ENCODE measurements at places on chromosomes 1 and 21.

DNA sequence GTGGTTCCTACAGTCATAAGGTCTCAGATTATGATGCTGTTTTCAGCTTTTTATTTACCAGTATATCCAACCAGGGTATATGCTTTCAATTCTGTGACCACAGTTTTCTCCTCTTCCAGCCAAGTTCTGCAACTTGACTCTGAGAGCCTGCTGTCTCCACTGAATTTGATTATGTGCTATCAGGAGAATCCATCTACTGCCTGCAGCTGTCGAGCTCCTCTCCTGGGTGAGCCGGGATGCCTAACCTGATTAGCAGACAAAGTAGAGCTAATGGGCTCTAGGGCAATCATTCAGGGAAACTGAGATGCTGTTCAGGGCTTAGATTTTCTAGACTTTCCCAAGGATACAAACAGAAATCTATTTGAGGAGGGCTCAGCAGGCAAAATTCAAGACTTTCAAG, 271.5 kb upstream of the BEND5 start:
- no peak for DNase-seq

- DNase-seq = no peak
Observed at GRCh38 chr1:22865736-22866135, 106.9 kb downstream of the LACTBL1 start.

GRCh38 chr1:22289307-22289995, 146.6 kb upstream of the WNT4 start:
- no peak for DNase-seq

GRCh38 chr21:36643374-36644250, 55.3 kb upstream of the SIM2 start:
- DNase-seq = no peak

DNA sequence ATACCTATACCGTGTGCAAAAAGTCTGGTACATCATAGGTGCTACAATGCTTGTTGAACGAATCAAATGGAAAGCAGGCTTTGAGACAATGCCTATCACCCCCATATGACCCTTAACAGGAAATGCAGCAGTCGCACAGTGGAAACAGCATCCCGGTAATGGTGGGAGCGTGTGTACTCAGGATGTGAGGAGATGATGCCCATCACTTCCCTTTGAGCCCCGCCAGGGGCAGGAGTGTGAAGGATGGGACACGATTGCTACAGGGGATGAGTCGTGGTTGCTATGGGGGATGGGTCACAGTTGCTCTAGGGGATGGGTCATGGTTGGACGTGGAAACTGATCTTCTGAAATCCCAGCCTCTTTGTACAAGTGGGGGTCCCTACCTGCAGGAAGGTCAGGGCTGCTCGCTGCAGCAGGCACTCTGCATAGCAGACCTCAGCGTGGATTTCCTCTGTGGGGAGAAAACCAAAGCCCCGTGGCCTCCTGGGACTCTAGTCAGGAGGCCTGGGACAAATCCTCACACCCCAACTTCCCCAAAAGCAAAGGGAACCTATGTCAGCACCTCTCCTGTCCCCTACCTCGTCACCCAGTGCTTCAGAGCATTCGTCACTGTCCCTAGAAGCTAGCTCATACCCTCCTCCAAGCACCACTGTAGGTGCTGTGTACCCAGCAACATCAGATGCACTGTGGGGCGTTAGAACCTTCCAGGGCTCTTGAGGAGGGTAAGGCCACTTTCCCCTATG, 19.3 kb downstream of the TTC39A start:
- DNase-seq = no peak

DNA sequence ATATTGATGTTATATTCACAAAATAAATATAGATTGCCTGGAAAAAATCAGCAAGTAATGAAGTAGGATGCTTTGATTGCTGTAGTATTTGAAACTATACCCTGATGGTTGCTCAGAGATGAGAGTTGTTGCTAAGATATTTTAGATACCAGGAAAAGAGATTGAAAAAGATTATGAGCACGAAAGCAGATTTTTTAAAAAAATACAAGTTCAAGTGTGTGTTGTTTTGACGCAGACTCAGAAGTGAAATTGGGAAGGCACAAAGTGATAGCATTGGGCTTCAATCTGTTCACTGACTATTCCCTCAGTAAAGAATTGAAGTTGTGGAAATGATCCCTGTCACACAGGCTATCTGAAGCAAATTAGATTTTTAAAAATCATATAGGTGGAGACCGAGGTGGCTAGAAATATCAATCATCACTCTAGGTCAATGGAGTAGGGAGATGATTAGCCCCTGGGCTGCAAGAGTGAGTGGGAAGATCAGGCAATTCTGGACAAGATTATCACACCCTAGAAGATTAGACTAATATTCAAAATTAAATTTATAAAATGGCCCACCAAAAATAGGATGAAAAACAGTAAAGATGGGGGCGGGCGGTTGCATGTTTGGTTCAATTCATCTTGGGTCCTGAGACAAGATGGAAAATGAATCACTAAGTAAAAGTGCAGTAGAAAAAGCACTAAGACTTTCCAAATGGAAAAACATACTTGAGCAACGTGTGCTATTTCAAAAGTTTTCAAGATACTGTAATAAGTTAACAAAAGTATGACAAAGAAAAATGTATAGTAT, 41.5 kb upstream of the LRRC8D start:
- DNase-seq = no peak

- no peak for DNase-seq
Observed at GRCh38 chr1:99084562-99084961, 79.9 kb upstream of the PLPPR5 start.

GRCh38 chr1:71593523-71593922, 512.7 kb upstream of the ZRANB2 start:
- no peak for DNase-seq

DNA sequence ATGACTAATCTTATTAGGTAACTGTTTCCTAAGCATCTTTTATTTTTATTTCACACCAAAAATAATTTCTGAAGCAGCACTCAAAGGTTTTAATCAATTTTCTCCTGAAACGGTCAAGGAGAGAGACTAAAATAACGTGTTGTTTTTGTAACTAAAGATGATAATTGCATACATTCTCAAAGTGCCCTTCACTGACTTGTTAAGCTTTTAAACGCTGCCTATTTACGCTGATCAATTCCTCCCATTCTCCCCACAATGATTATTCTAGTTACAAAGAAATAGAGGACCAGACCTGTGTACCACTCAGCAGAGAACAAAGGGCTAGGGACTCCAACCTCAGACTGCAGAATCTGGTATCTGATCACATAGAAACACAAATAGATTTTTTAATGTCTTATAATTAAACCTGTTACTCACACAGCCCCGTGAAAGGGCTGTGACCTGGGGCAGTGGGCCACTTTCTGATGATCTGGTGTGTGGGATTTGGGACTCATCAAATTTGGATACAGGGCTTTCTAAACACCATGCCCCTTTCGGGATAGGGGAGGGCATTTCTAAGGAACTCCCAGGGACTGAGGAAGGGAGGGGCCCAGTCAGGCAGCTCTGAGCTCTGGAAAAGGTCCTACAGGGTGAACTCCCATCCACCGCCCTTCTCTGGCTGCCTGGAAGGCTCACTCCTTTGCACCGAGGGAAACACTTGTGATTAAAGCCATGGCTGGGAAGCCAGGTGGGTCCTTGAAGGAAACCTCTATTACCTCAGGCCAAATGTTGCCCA, 65.2 kb downstream of the BCAR3 start:
- DNase-seq = no peak

DNA sequence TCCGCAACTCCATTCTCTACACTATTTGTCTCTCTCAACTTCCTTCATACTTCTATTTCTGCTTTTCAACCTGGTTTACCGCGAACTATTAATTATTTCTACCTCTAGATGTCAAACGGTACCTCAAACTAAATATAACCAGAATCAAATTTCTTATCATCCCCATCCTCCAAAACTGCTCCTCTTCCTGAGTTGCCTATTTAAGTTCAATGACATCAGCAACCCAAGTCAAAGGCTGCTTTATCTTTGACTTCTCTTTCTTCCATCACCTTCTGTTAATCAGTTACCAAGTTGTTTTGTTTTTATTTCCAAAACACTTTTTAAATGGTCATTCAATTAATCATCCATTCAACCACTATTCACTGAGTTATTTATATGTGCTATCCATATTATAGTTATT, 171.9 kb downstream of the COL24A1 start:
- no peak for DNase-seq

- no peak for DNase-seq
Observed at GRCh38 chr1:67918067-67918466, 84.8 kb upstream of the GNG12 start.

GRCh38 chr21:45523411-45524101, 18.7 kb downstream of the SLC19A1 start:
- no peak for DNase-seq

GRCh38 chr1:171083222-171083621, 7.5 kb upstream of the FMO3 start:
- DNase-seq = no peak

GRCh38 chr1:204882479-204882878, 11.8 kb downstream of the NFASC start:
- no peak for DNase-seq

DNA sequence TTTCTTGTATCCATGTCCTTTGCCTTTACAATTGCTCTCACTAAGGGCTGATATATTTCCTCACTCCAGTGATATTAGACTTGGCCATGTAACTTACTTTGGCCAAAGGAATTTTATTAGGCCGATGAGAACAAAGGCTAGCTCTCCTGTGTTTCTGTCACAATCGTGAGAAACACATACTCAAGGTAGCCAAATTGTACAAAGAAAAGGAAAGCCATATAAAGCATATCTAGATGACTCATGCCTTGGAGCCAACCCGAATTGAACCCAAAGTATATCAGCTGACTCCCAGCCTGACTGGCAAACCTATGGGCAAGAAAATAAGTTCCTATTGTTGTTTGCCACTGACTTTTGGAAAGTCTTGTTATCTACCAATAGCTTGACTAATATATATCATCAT, 371.7 kb upstream of the LRRC7 start:
- no peak for DNase-seq

DNA sequence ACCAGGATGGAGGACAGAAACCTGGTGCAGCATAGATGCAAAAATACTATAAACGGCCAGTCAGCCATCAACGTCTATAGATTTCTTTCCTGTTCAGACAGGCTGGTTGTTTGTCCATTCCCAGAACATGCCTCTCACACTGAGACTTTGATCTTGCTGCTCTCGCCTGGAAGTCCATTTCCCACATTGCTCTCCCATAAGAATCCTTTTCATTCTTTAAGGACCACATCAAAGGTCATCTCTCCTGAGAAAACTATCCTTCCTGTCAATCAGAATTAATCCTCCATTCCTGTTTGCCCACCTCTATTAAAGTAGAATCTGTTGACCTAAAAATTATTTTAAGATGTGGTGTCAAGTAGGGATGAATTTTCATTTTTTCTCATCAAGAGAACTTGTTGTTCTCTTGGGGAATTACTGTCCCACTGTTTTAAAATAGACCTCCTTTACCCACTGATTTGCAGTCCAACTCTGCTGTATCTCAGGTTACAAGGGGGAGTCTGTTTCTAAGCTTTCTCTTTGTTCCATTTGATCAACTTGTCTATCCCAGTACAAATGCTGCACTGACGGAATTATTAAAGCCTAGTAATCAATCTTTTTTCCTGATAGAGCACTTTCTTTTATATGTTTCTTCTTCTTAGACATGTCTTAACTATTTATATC, 172.7 kb downstream of the PATJ start:
- no peak for DNase-seq

DNA sequence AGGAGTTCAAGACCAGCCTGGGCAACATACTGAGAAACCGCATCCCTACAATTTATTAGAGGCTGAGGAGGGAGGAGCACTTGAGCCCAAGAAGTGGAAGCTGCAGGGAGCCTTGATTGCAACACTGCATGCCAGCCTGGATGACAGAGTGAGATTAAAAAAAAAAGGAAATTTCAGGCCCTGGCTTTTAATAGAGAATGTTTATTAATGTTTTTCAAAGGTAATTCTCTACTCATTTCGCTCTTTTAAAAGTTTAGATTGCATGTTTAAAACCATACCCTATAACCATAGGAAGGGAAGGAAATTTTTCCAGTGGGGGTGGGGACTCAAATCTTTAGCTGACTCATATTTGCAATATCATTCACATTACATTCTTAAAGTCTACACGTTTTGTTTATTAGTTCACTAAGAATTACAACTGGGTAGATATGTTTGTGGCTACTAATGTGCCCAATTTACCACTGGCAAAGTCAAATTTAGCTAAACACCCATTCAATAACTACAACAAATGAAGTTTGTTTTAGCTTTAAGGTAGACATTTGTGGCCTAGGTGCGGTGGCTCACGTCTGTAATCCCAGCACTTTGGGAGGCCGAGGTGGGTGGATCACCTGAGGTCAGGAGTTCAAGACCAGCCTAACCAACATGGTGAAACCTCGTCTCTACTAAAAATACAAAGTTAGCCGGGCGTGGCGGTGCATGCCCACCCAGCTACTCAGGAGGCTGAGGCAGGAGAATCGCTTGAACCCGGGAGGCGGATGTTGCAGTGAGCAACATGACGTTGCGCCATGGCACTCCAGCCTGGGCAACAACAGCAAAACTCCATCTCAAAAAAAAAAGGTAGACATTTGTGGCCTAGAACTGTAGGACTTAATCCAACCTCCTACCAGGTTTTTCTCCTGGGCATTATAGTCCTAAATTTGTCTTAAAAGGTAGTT, 5.0 kb downstream of the KDM5B start:
- no peak for DNase-seq

DNA sequence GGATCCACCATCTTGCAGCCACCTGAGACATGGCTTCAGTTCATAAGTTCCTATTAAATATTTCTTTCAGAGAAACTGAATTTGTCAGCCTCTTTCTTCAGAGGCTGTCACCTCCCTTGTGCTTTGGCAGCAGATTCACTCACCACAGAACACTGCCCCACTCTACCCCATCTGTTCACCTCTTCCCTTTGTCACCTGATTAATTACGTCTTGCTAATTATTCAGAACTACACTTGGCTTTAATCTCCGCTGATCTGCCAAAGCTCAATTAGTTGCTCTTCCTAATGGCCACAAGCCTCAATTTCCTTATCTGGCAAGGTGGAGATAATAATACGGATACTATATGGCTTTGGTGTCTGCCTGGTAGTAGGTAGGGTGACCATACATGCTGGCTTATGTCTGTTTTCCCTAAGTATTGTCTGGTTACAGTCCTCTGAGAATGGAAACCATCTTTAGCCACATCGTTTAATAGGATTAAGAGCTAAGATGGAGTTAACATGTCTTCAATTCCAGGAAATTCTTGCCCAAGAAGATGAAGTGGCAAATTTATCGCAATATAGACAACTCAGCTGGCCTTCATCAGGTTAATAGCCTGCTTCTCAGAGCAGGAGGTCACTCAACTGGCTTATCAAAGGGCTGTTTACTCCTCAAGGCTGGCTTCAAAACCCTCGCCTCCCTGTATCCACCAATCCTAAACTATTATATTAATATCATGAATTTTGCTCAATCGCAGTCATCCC, 58.2 kb upstream of the ADAR start:
- no peak for DNase-seq
